NCI-H1436 treated with DMSO at 0.1 percent for 48 hours (cell line): ENCODE measurements at places on chromosomes 6 and 20.

GRCh38 chr20:45346291-45346718, 1.9 kb downstream of the SDC4 start:
- no peak for DNase-seq

GRCh38 chr6:31831350-31832215, 4.0 kb downstream of the HSPA1B start:
- DNase-seq: no peak

GRCh38 chr20:62002882-62003480, 62.7 kb downstream of the TAF4 start:
- no peak for DNase-seq

- DNase-seq: no peak
These were observed 226.3 kb downstream of the RNF144B start for GRCh38 chr6:18613319-18613925.

- DNase-seq: no peak
These were observed 87.2 kb downstream of the DST start for GRCh38 chr6:56555438-56555872.

GRCh38 chr6:155004576-155005372, 9.7 kb downstream of the TIAM2 start:
- no peak for DNase-seq

DNA sequence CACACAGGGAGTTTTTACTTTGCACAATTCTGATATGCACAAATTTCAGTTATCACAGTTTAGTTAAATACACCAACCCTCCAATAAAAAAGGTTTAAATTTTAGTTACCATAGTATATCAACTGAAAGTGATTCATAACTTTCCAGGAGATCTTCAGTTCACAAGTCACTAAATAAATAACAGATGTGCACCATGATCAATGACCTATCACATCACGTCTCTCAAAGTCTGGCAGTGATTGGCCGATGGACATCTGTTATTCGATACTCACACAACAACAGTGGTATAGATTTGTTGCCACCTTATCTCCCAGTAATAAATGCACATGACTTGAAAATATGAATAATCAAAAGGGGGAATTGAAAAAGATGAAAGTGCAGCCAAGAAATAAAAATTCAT, 66.8 kb upstream of the PTCHD4 start:
- DNase-seq: no peak

DNA sequence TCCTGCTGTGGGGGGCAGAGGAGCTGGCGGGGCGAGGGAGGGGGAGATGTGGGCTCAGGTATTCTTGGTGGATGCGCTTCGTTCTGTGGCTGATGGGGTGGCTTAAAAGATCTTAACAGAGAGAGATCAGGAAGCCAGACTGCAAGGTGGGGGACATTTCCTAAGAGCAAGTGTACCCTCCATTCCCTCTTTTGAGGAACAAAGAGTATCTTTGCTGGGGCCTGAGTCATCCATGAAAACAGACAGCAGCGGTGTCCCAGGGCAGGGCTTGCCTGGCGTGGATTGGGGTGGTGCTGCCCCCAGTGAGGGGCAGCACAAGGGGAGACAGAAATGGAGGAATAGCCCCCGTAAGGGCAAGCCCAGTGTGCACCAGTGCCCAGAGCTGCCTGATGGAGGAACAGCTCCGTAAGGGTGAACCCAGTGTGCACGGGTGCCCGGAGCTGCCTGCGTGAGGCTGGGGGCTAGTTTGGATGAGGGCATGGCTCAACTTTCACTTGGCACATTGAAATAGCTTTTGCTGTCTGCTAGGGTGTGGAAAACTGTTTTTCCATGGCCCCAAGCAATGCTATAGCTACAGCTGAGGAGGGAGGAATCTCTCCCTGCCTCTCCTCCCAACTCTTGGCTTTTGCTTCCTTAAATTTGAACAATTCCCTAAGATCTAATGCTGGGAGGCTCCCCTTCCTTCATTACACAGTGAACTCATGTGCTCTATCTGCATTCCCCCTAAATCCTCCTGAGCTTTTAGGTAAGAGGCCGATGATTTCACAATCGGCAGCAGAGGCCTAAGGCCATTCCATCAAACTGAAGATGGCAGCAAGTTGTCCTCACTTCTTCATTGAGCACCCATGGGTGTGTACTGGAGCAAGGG, 12.9 kb downstream of the MAPK13 start:
- no peak for DNase-seq

GRCh38 chr20:36812594-36813463, 39.3 kb upstream of the DSN1 start:
- DNase-seq: no peak
